CD4-positive, alpha-beta memory T cell (primary cell): ENCODE measurements at places on chromosomes 5 and 9.

DNA sequence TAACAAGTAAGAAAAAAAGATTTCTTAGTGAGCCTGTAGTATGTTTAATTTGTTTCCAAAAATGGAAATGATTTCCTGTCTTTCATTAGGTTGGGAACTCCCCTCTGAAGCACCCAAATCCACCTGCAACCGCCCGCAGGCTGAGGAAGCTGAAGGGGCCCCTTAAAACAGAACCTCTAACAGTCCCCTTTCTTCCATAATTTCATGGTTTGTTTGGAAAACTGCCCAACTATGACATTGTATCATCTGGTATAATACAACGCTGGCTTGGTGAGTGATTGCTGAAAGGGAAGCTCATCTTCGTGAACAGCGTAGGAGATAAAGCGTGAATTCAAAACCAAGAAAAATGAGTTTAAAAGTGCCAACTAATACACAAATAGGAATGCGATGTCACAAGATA, 215.5 kb downstream of the FSTL4 start:
- DNase-seq = no peak

DNA sequence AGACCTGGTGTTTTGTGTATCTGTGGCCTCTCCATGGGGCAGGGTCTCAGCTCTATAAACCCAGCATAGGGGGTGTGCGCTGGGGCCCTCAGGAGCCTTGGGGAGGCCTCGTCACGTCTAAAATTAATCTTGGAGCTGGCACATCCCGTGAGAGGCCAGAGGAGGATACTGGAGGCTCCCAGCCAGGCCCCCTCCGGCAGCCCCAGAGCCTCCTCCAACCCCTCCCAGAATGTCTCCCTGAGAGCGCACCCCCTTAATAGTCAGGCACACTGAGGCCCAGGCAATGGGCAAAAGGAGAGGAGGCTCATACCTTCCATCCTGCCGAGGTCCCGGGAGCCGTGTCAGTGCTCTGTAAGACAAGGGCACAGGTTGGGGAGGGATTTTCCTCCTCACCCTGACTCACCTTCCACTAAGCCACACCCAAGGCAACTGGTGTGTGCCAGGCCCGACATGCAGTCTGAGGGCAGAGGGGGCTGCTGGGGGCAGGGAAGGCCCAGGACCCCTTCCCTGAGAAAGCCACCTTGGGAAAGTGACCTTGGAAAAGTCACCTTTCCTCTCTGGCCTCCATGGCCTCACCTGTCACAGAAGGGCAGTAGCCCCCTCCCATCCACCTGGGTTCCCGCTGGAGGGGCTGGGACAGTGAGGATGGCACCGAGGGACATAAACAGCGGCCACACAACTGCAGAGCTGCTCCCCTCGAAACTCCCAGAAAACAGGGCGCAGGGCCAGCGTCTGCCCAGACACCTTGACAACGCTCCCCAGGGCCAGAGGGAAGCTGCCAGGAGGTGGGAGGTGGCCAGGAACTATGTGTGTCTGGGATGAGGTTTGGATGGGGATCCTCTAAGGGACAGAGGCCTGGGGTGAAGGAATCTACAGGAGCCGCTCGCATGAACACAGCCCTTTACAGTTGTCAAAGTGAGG, 2.9 kb downstream of the AK1 start:
- DNase-seq = no peak

DNA sequence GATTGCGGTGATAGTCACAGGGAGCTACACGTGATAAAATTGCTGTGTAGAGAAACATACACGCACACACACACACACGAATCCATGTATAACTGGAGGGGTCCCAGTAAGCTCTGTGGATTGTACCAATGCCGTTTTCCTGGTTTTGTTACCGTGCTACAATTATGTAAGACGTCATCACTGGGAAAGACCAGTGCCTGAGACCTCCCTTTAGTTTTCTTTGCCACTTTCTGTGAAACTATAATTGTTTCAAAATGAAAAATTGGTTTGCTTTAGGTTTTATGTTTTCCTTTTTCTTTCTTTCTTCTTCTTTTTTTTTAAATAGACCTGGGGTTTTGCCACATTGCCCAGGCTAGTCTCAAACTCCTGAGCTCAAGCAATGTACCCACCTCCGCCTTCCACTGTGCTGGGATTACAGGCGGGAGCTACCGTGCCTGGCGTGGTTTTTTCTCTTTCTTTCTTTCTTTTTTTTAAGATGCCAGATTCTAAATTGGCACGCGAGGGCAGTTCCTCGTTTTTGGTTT, 21.3 kb downstream of the OR2V2 start:
- DNase-seq = no peak

DNA sequence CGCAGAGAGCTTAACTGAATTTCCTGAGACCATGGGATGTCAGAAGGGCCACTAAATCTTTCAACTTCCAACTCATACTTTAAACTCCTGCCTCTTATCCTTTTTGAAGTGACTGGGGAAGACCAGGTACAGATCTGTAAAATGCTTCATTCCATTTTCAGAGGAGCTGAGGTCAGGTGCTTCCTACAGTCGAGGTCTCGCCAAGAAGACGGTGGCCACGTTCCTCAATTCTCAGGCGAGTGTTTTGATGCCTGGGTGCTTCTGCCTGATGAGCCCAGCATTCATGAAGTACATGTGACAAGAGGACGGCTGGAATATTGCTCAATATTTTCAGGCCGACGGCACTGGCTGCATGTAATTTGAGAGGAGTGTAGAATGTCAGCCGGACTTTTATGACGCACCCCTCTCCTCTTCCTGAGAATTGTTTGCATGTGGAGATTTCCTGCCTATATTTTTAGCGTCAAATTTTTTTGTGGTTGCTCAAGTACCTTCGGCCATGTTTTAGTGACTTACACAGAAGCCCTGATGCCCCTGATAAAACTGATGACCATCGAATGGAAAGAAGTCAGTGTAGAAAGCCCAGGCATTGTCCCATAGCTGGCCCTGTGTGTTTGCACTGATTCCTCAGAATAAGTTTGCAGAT, 38.8 kb upstream of the GLRX start:
- DNase-seq = no peak

- no peak for DNase-seq
These were observed 139.0 kb downstream of the OLFM1 start for GRCh38 chr9:135226369-135227050.

DNA sequence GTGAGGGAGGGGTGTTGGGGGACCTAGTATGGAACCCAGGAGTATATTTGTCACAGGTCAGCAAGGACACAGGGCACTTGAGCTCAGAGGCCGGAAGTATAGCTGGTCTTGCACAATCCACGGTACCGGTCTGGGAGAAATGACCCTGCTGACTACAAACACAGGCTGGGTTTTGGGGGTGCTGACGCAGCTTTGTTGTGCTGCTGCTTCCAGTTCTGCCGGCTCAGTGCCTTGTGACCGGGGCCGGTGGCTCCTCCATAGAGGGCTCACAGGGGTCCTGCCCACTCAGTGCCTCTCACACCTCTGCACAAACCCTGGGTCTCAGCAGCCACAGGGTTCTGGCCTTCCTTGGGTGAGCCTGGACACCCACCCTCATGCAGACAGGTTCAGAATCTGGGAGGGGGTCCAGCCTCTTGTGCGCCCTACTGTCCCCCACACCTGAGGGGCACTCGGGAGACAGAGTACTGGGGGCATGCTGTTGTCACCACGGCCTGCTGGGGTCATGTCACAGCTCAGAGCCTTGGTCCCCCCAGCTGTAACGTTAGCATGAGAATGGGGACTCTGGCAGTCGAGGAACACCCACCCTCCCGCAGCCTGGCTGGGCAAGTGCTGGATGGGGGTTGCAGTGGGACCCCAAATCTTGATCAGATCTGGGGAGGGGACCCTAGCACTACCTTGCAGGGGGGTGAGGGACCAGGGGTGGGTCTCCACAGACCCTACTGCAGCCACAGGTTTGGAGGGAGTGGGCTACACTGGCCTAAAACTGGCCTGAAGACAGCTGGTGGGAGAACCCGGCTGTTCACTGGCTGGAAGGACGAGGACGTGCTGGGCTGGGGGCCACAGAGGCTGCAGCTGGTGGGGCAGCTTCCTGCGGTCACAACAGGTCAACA, 17.7 kb downstream of the NINJ1 start:
- no peak for DNase-seq

- DNase-seq = no peak
These were observed 61.0 kb upstream of the RAD23B start for GRCh38 chr9:107222020-107222522.

DNA sequence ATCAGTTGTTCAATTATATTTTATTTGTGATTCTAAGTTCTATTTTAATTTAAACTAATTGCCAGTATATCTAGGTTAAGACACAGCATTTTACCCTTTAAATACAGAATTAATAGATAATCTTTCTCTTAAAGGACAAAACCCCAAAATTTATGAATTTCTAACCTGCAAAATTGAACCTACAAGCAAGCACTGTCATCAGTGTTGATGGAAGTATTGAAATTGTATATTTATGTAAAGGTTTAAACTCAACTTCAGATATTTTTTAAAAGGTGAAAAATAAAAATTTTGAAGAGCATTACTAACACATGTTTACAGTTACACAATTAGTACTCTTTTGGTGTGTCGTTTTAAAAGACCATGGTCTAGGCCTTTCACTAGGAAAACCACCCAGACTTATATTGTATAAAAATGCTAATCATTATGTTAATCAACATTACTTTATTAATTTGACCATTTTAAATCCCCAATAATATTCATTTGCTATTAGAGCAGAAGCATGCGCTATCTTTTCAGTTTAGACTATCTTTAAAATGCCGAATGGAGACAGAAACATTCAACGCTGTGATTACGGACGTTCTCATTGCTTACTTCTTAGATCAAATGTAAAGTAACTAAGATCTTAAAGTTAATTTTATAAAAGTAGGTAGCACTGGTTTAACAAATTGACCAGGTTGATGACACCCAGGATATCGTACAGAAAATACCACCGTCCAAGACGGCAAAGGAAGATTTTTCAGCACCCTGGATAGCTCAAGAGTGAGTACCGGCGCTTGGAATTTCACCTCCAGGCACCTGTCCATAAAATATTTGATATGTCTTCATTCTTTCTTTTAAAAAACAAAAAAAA, 3.2 kb downstream of the OTP start:
- DNase-seq = no peak

- no peak for DNase-seq
These were observed 49.9 kb upstream of the JAK2 start for GRCh38 chr9:4935001-4935672.

GRCh38 chr9:25733336-25733982, 55.2 kb upstream of the TUSC1 start:
- DNase-seq = no peak

DNA sequence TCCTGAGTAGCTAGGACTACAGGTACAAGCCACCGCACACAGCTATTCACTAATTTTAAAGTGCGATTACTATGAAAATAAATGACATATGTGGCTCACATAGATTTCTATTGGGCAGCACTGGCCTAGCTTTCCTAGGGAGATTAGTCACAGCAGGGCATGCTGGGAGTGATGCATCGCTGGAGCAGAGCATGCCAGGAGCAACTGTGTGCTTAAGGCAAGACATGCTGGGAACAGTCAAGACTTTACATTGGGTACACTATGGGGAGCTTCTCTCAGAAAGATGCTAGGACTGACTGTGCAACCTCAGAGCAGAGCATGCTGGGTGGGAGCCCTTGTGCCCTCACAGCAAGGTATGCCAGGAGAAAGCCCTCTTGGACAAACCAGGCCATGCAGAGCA, 9.3 kb downstream of the ST6GALNAC6 start:
- no peak for DNase-seq

- DNase-seq = no peak
These were observed 460.2 kb downstream of the ICE1 start for GRCh38 chr5:5882706-5883105.

GRCh38 chr5:109345699-109346098, 64.1 kb downstream of the PJA2 start:
- no peak for DNase-seq

- no peak for DNase-seq
These were observed 40.0 kb downstream of the AMBP start for GRCh38 chr9:114037961-114038723.

GRCh38 chr5:119361594-119362125, 5.8 kb downstream of the TNFAIP8 start:
- DNase-seq = no peak

GRCh38 chr5:135429301-135430134, 17.6 kb downstream of the DCANP1 start:
- no peak for DNase-seq

DNA sequence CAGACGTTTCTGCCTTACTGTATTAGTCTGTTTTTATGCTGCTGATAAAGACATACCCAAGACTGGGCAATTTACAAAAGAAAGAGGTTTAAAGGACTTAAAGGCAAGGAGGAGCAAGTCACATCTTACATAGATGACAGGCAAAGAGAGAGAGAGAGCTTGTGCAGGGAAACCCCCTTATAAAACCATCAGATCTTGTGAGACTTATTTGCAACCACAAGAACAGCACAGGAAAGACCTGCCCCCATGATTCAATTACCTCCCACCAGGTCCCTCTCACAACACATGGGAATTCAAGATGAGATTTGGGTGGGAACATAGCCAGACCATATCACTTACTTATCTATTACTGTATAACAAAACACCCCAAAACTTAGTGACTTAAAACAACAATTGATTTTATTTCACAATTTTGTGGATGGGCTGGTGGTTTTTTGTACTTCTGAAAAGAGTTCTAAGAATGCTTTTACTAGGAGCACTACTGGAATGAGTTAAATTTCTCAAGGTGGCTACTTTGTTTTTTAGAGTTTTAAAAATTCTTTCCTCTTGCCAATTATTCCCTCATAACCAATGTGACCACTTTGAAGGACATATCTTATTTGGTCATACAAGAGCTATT, 10.3 kb downstream of the RUSC2 start:
- DNase-seq = no peak

DNA sequence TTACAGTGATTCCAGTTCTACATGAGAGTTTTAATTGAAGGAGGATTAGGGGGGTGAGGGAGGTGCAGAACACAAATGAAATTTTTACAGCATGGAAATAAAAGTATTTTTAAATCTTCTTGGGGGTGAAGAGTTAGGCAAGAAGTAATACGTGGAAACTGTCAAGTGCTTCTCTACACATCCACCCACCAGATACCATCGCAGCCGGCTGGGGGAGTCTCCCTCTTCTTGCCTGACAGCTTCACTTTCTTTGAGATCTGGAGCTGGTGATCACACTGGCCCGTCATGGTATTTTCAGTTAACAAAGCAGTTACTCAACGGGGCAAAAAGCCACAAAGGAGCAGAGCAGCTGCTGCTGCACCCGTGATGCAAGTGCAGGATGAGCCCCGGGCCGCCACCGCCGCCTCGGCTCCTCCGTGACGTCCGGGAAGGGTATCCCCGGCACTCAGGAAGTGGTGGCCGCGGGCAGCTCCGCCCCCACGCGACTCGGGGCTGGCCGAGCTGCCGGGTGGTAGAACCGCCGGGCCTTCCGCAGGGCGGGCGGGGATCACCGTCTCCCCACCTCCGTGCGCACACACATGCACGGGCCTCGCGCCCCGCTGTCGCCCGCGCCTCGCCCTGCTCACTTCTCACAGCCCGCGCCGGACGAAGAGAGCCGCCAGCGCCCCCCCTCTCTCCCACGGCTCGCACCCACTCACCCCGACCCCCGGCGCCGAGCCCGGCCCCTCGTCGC, 2.4 kb upstream of the NR4A3 start:
- DNase-seq = peak; percentile 97
